ENCODE measurements at places on chromosomes 4 and X. TPM values are rescaled to one million over a fixed set of nuclear protein-coding genes. Genes with fewer than 3 reads are reported as not detected.

Gene HHIP
- total RNA-seq = 0.24 TPM

Gene RTL3
- total RNA-seq = not detected

Gene GSPT2
- total RNA-seq = 10.2 TPM

Gene NR0B1
- 0.13 TPM for total RNA-seq

Gene ZFP42
- 0.32 TPM for total RNA-seq

Gene BANK1
- total RNA-seq = not detected

Gene TMPRSS11B
- not detected for total RNA-seq

Gene SPANXN4
- total RNA-seq = not detected

Gene PAK3
- total RNA-seq = 0.52 TPM

Gene TMSB15A
- total RNA-seq = 26.8 TPM

Gene ADGRG2
- under 0.01 TPM for total RNA-seq

Gene RHOXF2B
- not detected for total RNA-seq

Gene CENPVL2
- not detected for total RNA-seq

Gene BEX5
- not detected for total RNA-seq

Gene ZIC3
- not detected for total RNA-seq

Gene SMIM31
- total RNA-seq = not detected

Gene MAGEC2
- not detected for total RNA-seq

Gene GLUD2
- total RNA-seq = 1.1 TPM

Gene NHS
- total RNA-seq = 5.9 TPM

Gene LRIT3
- not detected for total RNA-seq

Gene OPRPN
- not detected for total RNA-seq

Gene GIMD1
- not detected for total RNA-seq

Gene TCEAL6
- total RNA-seq = not detected

Gene KLB
- not detected for total RNA-seq

Gene OPN1MW
- not detected for total RNA-seq

Gene ZBTB49
- total RNA-seq = 2.1 TPM

Gene ERCC6L
- 1.4 TPM for total RNA-seq

Gene CXCL13
- total RNA-seq = not detected

Gene FRG2
- total RNA-seq = not detected

Gene CACNA1F
- total RNA-seq = not detected

Gene ENPEP
- 0.64 TPM for total RNA-seq

Gene LIMCH1
- total RNA-seq = 1.4 TPM

Gene SERTM2
- not detected for total RNA-seq

Gene FAM114A1
- 215 TPM for total RNA-seq

Gene CT45A1
- not detected for total RNA-seq

Gene MTTP
- total RNA-seq = 0.08 TPM

Gene PDZD4
- 0.48 TPM for total RNA-seq

Gene HUWE1
- total RNA-seq = 76.0 TPM

Gene VEGFD
- total RNA-seq = not detected

Gene NAT8L
- total RNA-seq = not detected

Gene LUZP4
- total RNA-seq = not detected

Gene GABRG1
- total RNA-seq = not detected

Gene RNF175
- total RNA-seq = 9.4 TPM

Gene KIT
- total RNA-seq = 7.3 TPM

Gene FGF13
- 3.4 TPM for total RNA-seq

Gene ARSJ
- total RNA-seq = 34.6 TPM

Gene TLR10
- not detected for total RNA-seq

Gene NSG1
- total RNA-seq = 0.80 TPM
